ENCODE measurements at places on chromosomes 1 and 21.

- DNase-seq, result no peak
Observed at GRCh38 chr1:31715873-31716220, 12.0 kb upstream of the COL16A1 start.

- no peak for DNase-seq
Observed at GRCh38 chr1:204830747-204831146, 39.9 kb upstream of the NFASC start.

GRCh38 chr1:188027613-188028012 lies 1198.9 kb downstream of the PLA2G4A start:
- DNase-seq, result no peak

DNA sequence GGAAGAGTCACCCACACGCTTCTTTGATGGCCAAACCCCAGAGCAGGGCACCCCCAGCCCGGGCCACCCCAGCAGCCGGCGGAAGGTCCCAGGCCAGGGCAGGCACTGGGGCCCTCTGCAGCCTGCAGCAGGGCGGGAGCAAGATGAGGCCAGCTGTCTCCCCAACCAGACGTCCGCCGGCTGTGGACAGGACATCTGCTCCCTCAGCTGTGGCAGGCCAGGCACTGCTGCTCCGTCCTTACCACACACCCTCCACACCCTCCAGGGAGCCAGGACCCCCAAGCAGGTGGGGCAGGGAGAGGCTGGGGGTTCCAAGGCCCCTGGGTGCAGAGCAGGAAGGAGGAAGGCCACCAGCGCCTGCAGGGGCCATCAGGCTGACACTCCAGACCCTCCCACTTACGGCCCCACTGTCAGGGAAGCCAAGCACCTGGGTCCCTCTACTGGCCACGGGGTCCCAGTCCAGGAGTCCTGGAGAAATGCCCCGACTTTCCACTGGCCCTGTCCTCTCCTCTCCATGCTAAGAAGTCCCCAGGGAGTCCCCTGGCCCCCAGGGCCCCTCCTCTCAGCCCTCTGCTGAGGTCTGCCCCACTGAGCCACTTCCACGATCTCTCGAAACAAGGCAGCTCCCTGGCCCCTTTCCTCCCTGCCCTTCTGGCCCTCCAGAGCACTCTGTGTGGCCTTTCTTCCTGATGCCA lies 5.6 kb downstream of the WNT9A start:
- no peak for DNase-seq

DNA sequence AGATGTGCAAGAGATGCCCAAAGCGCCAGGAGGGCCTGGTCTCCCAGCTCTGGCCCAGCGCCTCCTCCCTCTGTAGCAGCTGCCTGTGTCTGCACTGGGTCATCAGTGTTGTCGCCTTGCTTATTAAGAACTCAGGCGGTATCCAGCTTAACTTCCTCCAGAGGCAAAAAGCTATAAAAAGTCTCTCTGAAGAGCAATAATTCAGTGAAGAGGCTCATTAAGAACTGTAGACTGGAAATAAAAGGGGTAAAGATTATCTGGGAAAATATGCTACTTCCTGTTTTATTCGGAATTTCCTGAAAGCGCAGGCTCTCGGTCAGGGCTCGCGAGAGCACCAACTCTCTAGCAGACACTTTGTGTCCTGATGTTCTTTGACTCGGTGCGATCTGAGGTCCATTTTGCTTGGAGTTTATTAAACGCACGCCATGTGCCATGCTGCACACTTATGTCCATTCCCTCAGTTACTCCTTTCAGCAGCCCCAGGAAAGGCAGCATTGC lies 70.4 kb downstream of the MRPS6 start:
- no peak for DNase-seq

GRCh38 chr1:155121249-155121648 lies 6.4 kb upstream of the EFNA1 start:
- no peak for DNase-seq

GRCh38 chr1:245995474-245995873 lies 511.6 kb downstream of the SMYD3 start:
- no peak for DNase-seq

- DNase-seq, result no peak
Observed at GRCh38 chr1:205014783-205015182, 28.2 kb upstream of the CNTN2 start.

- no peak for DNase-seq
Observed at GRCh38 chr21:36478941-36479340, 981 bp downstream of the CLDN14 start.

DNA sequence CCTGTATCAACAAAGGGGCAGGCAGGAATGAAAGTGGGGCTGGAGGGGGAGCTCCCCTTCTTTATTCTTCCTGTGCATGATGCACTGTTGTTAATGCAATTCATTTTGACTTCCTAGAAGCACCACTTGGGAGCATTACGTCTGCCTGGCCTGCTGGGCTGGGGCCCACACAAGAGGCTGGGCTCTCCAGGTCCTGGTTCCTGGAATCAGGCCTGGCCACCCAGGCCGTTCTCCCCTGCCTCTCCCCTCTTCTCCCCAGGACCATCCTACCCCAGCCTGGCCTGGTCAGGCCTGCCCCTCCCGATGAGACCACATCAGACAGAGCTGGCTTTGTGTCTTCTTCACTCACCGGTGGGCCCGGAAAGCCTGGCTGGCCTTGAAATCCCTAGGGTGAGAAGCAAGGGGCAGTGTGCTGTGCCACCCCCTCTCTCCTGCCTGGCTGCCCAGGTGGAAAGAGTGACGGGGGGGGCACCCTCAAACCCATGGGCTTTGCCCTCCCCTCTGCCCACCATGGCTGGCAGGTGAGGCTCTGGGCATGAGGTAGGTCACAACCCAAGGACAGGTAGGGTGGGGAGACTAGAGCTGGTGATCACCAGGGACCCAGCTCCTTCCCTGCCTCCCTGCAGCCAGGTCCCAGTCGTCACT lies 20.7 kb upstream of the PEF1 start:
- DNase-seq, result no peak

DNA sequence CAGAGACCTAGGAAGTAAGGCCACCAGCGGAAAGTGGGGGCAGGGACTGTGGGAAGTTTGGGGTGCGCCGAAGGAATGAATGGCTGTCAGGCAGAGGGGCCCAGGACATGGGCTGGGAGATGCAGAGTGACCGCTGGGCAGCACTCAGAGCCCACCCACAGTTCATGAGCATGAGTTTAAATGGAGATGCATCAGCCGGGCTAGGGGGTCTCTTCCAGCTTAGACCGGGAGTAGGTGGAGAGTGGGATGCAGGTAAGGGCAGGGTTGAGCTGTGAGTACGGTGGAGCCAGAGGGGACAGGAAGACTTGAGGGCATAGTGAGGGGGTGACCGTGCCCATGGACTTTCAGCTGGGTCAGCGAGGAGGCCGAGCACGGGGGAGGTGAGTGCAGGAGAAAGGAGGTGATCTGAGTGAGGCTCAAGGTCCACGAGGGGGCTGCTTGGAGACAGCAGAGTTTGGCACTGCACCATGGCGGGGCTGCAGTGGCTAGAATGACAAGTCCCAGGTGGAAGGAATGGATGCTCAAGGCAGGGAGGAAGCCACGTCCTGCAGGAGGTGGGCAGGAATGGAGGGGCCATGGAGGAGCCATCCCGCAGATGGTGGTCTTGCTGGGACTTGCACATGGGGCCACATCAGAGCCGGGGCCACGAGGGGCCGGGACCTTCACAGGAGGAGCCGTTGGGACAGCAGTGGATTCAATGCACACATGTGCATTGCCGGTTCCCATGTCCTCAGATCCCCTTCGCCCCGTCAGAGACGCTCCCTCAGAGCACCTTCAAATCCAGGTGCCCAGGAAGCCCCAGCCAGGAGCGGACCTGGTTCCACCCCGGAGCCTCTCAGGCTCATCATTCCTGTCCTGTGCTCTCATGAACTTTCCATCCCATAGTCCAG lies 34.9 kb downstream of the UBASH3A start:
- DNase-seq, result no peak

DNA sequence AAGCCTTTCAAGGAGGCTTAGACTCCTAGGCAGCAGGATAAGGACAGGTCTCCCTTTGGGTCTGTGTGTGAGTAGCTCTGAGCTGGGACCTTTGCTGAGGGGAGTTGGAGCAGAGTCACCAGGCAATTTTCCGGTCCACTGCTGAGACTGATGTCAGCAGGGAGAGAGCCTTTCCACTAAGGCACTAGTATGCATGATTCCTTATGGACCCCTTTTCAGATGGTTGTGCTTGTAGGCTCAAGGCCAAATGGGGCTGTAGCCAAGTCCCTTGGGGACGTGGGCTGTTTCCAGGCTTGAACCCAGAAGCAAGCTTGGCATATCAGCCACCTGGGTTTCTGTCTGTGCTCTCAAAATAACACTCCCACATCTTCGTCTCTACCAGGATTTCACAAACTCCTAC lies 73.0 kb downstream of the CCDC18 start:
- no peak for DNase-seq

- DNase-seq, result no peak
Observed at GRCh38 chr21:41873426-41873825, 5.7 kb downstream of the PRDM15 start.

GRCh38 chr1:82472489-82473131 lies 671.9 kb downstream of the ADGRL2 start:
- DNase-seq, result no peak

DNA sequence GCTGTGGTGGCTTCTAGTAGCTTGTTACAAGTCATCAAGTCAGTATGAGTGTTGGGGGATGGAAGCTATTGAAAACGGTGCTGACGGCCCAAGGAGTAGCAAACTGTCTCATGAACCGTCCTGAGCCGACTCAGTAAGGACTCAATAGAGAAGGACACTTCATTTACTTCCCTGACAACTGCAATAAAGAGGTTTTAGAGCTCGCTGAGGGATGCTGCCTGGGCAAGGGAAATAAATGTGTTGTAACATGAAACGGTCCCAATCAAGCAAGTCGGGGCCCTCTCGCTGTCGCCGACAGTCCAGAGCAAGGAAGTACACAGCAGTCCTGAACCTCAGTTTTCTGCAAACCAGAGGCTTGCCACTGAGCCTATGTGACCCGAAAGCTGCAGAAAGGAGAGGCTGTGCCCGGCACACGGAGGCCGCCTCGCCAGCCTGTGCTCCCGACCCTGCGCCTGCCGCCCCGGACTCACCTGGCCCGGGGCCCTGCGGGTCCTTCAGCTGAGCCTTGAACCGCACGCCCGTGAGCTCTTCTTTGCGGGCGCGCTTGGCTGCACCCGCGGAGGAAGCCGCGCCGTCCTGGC lies 423 bp downstream of the URB1 start:
- no peak for DNase-seq

- DNase-seq, result no peak
Observed at GRCh38 chr1:215860833-215861232, 293.7 kb downstream of the KCTD3 start.

DNA sequence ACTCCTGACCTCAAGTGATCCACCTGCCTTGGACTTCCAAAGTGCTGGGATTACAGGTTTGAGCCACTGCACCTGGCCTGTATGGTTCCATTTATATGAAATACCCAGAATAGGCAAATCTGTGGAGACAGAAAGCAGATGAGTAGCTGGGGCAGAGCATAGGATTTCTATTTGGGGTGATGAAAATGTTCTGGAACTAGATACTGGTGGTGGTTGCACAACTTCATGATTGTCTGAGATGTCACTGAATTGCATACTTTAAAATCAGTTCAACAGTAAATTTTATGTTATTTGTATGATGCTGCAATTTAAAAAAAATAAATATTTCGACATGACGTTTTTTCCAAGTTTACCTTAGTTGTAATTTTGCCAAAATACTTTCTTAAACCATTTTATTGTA lies 23.9 kb downstream of the ITSN1 start:
- DNase-seq, result no peak

- DNase-seq, result no peak
Observed at GRCh38 chr1:243213045-243213787, 41.9 kb downstream of the CEP170 start.

- no peak for DNase-seq
Observed at GRCh38 chr1:240976685-240977084, 364.7 kb upstream of the GREM2 start.

DNA sequence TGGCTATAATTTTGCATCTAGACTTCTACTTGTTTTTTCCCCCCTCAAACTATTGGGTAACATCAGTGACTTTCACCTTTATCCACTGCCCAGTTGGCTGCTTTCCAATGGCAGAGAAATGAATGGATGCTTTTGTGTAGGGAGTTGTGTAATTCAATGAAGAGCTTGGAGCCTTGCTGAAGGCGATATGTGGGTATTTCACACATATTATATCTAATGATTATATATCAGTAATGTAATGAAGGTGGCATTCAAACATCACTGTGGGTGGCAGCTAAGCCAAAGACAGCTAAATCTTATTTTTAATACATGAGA lies 81.2 kb downstream of the TGFB2 start:
- DNase-seq, result no peak

DNA sequence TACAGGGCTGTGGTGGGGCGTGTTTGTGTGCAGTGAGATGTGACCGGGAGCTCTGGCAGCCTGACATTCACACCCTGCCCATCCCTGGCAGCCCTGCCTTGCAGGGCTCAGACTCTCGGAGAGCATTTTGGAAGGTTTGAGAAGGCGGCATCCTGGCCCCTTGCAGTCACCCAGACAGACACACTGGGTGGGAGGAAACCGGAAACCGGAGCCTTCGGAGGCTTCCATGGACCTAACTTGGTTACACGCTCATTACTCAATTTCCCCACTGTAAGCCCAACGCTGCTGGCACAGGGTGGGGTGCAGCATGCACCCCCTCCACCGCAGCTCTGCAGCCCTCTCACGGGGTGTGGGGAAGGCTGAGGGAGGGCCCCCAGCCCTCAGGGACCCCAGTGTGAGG lies 22.2 kb upstream of the RSPO1 start:
- no peak for DNase-seq

DNA sequence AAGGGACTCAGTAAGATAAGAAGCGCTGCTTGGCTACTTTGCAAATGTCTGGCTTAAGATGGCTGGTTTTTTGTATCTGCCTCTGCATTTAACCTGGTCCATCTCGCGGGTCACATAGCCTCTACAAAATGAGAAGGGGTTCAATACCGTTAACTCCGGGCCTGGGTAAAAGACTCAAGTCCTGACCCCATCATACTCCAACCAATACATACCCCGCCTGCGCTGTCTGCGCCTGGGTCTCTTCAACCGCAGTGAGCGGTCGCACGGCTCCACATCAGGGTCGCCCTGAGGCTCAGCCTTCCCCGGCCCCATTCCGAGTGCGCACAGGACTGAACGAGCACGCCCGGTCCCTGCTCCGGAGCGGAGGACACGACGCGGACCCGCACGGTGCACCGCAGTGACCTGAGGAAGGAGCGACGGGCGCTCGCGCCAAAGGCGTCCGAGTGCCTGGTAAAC lies 558 bp upstream of the PGD start:
- no peak for DNase-seq

DNA sequence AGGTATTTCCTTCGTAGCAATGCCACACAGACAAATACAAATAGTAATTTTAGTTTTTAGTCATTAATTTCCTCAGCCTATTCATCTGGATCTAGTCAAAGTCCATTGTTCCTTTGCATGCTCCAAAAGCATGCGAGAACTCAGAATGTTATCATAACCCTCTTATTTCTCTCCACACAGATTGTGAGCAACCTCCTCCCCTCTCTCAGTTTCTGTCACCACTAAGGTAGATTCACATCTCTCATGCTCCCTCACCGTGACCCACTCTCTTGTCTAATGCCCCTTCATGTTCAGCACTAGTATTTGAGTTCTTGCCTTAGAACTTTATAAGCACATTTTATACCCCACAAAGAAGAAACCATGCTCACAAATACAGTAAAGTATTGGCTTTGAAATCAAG lies 582.4 kb downstream of the PLA2G4A start:
- no peak for DNase-seq

Measured in NCI-H2227 treated with DMSO at 0.1 percent for 48 hours (cell line).